ENCODE measurements at places on chromosomes 7 and 10.
A peak's percentile ranks its signal among the peaks of the same experiment; 100 is the strongest.

GRCh38 chr10:4213441-4213840, 428.4 kb upstream of the KLF6 start:
- DNase-seq = no peak

DNA sequence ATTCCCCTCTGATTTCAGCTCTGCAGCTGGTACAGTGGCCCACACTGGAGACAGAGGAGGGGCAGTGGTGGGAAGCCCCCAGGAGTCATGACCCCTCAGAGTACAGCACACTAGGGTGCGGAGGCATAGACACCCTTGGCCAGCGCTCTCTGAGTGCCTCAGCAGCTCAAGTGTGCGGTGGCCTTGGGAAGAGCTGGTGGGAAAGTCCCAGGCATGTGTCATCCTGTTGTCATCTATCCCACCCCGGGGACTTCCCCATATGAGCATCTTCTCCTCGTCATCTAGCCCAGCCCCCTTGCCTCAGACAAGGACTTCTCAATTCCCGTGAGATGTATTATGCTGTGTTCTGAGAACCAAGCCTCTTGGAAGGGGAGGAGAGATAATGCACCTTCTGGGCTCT, 15.6 kb upstream of the PPIF start:
- DNase-seq = no peak

GRCh38 chr10:7580520-7580919, 86.2 kb downstream of the ITIH5 start:
- DNase-seq = no peak

DNA sequence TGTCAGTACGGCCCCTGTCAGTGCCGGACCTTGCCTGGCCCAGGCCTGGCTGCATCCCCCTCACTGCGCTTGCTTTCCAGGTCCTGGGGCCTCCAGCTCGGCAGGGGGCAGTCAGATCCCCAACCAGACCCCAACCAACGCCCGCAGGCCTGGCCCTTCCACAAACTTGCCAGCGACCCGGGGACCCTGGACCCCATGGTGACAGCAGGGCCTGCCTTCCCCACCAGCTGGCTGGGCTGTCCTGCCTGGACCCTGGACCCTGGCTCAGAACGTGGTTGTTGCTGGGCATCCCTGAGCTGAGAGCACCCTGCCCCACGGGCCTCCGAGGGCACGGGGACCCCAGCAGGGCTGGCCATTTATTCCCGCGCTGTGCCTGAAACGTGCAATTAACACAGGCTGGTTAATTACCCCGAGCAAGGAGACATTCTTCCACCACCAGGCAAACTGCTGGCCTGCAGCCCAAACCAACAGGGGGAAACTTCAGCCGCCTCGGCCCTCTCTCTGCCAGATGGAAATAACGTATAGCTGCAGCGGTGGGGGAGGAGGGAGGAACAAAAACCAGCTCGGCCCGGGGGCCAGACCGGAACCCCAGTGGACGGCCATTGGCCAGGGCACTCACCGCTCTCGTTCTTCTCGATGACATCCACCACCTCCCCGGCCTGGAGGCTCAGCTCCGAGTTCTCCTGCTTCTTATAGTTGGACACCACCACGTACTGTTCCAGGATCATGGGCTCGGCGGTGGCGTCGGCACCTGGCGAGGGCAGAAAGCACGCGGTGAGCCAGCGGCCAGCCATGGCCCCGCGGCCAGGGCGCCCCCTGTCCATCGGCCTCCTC, 167.1 kb downstream of the NEURL1 start:
- no peak for DNase-seq

- DNase-seq = no peak
Measured at GRCh38 chr10:128001363-128001745, 94.5 kb downstream of the PTPRE start.

DNA sequence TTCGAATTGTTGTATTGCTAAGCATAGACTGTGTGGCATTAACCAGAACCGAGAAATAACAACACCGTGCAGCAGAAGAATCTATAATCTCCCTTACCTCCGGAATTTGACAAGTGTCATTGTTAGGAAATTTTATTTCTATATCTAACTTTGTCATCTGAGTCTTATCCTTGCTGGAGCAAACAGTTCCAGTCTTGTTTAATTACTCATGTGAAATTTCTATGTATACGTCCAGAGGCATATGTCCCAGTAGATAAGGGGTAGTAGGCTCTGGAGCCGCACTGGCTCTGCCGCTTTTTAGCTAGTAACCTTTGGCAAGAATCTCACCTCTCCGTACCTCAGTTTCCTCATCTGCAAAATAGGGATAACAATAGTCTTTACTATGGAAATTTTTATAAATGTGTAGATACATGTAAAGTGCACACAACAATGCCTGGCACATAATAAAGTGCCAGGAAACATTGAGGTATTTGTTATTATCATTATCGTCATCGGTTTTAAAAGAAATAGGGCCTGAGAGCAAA, 228.6 kb downstream of the VTI1A start:
- DNase-seq = no peak

GRCh38 chr10:35555962-35556930, 48.9 kb upstream of the GJD4 start:
- DNase-seq = no peak

DNA sequence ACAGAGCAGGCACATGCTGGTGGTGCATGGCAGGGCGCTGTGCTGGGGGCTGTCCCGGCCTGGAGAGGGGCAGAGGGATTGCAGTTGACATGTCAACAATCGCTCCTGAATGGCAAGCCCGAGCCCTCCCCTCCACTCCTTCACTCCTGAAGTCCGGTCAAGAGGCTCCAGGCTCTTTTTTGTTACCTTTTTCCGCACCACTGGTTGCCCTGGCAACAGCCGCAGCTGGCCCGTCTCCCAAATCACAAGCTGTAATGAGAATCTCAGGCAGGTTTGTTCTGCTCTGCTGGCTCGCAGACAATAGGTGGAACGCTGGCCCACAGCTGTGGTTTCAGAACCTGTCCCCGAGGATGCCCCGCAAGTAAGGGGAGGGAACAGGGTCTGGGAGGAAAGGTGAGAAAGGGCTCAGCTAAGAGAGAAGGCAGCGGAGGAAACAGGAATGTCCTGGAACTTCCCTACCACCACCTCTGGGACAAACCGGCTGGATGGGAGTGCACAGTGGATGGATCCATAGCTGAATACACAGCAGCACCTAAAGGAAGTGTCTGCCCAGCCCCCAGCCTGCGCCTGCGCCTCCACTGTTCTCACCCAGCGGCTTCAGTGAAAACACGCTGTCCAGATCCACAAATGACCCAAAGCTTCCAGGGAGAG, 58.9 kb downstream of the CALML3 start:
- no peak for DNase-seq

GRCh38 chr10:129810-130209, 5.4 kb upstream of the ZMYND11 start:
- DNase-seq = no peak

DNA sequence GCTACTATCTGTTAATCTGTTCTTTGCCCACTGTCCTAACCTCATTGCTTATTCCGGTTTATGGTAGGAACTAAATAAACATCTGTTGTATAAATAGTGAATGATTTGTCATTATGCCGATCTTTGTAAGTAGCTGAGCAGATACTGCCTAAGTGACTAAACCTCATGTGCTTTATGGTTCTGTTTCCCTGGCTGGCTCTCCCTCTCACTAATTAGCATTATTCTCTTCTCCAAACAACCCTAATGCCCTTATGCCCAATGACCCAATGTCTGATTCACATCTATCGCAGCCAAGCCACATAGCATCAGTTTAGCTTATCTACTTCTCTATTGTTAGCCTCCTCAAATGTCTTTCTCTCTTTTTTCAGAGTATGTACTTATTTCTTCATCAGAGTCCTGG, 462.3 kb upstream of the POT1 start:
- no peak for DNase-seq

DNA sequence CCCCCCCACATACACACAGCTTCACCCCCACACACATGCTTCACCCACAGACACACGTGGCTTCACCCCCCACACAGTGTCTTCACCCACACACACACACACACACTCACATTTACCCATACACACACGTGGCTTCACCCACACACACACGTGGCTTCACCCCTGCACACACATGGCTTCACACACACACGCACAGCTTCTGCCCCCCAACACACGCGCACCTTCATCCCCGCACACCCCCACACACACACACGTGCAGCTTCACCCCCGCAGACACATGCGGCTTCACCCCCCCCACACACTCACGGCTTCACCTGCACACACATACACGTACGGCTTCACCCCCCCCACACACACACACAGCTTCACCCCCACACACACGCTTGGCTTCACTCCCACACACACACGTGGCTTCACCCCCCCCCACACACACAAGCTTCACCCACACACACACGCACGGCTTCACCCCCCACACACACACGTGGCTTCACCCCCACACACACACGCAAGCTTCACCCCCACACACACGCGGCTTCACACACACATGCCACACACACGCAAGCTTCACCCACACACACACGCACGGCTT, 82.4 kb downstream of the NKX6-2 start:
- no peak for DNase-seq

GRCh38 chr10:83990126-83990525, 149.2 kb upstream of the GHITM start:
- no peak for DNase-seq

DNA sequence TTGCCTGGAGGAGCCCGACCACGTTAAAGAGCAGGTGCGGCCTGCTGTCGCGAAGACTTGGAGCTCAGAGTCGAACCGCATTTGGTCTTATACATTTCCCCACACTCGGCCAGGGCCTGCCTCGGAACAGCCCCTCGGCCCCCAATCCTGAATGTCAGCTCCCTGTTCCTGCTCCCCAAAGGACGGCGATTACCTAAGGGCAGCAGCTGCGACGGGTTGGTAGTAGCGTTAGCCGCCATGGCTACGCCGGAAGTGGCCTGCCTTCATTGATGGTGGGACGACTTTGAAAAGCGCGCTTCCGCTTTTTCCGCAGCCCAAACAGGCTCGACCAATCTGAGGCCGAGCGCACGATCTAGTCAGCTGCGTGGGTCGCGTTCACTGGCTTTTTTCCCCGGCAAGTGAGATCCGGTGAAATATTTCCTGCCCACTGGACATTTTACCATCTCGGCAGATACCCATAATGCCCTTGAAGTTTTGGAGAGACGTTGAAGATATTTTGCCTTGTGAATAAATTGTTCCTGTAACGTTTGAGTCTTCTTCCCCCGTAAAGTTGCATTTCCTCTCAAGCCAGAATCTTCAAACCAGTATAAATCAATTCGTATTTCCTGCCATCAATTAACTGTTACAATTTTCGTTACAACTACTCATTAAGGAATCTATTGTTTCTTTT, at the start of gene LSM5:
TSS of gene LSM5 (minus strand) at position 254 of the 670 bp plus-strand sequence. CDS start at position 239, 15 bp downstream.
- DNase-seq = peak; percentile 86

GRCh38 chr10:44636625-44637024, 251.7 kb upstream of the CXCL12 start:
- no peak for DNase-seq

GRCh38 chr10:80132299-80133139, at the start of gene PLAC9:
Gene PLAC9 (plus strand): TSS chr10:80132730. CDS start chr10:80132763, 33 bp downstream.
- no peak for DNase-seq

GRCh38 chr7:3301449-3301731, 338 bp downstream of the SDK1 start:
- DNase-seq = no peak

GRCh38 chr10:77157248-77158019, 480.2 kb downstream of the KCNMA1 start:
- no peak for DNase-seq

GRCh38 chr10:73840403-73841060, 29.1 kb upstream of the NDST2 start:
- no peak for DNase-seq

- no peak for DNase-seq
Measured at GRCh38 chr7:158396982-158397862, 190.4 kb downstream of the PTPRN2 start.

- no peak for DNase-seq
Measured at GRCh38 chr7:95917634-95918033, 145.3 kb downstream of the DYNC1I1 start.

- DNase-seq = no peak
Measured at GRCh38 chr10:79494871-79495705, 17.2 kb upstream of the EIF5AL1 start.

DNA sequence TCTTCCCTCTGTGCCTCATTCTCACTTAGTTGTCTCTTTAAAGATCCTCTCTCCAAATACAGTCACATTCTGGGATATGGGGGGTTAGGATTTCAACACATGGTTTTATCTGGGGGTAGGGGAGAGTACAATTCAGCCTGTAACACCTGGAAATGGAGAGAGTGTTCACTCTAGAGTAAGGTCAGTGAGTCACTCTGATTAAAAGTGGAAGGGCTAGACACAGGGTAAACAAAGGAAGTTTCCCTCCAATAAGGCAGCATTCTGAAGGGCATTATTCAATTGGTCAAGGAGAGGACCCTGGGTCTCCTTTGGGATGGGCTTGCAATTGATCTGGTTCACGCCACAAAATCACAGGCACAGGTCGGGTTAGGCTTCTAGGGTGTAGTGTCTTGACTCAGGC, 232.8 kb upstream of the NPSR1 start:
- DNase-seq = no peak

DNA sequence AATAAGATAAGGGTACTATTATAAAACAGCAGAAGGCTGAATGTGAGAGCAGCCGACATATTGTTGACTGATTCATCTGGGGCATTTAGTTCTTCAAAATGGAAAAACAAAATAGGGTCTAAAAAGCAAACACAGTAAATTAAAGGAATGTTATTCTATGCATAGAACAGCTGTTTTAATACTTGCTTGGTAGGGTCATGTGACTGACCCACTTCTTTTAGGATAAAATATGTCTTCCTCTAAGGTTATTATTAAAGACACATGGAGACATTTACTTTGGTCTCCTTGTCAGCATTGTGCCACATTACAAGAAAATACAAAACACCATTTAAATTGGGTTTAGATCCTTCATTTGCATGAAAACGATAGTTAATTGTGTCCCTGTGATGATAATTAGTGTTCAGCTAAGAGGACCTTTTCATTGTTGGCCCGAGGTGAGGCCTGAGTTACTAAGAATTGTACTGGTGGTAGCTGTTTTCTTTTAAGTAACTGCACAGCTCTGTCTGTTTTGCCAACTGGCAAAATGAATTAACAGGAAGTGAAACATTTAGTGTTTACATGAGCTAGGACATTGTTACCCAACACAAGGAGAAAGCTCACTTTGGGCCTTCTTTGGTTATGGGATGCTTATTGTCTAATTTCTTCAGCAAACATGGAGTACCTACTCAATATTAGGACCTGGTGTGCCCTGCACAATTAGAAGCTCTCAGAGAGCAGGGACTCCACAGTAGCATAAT, 764.4 kb downstream of the LRMDA start:
- no peak for DNase-seq
